Liver (tissue), 10 donors: ENCODE measurements at places on chromosomes 7 and 10. TPM values are rescaled to one million over a fixed set of nuclear protein-coding genes. Genes with fewer than 3 reads are reported as not detected.

DNA sequence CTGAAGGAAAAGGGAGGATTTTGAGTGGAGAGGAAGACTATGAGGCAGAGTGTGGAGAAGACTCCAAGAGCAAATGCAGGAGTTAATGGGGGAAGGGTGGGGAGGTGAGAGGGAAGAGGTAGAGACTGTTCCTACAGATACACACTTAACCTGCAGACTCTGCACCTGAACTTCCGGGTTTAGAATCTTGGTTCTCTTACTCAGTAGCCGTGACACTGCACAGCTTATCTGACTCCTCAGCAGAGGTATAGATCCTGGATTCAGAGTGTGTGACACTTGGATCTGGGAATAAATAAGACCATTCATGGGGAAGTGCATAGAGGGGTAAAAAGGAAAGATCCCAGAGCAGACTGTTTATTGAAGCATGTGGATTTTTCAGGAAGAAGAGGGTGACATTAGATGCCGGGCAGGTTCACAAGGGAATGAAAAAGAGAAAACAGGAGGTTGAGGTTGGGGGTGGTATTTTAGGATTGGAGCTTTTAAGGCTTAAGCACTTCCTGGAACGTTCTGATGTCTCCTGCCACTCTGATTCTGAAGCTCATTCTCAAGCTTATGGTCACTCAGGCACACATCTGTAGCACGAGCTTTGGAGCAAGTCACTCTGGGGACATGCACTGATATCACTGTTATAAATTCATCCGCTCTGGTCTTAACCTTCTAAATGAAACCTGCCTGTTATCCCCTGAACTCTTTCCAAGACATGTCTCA is 5.7 kb upstream of the ZC3HAV1L start:
- peaks cover 9% of the 10 kb centered on the region for H3K36me3 ChIP-seq
- no peak for DNase-seq
- no peaks in the 10 kb centered on the region for H3K4me1 ChIP-seq
- no peak overlapping the region for H3K27ac ChIP-seq
- no peak overlapping the region for H3K4me3 ChIP-seq

Gene ANKRD61
- not detected for total RNA-seq

Gene CCDC6
- total RNA-seq = 14.3 TPM

DNA sequence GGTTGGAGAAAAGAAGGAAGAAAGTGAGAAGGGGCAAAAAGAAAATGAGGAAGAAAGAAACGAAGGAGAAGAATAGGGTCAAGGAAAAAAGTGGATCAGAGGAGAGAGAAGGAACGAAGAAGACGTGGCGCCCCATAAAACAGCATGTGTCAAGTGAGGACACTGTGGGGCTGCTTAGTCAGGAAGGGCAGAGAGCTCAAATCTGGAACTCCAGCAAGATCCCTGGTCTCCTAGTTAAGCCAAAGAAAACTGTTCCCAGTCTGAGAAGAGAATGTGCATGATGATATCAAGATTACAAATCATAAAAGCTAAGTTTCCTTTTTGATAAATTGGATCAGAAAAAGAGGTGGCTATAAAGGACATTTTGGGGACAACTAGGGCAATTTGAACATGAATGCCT is 33.0 kb downstream of the CREB3L2 start:
- H3K4me1 ChIP-seq = peaks cover 17% of the 10 kb centered on the region
- H3K4me3 ChIP-seq = no peak overlapping the region
- DNase-seq = no peak
- no peak overlapping the region for H3K27ac ChIP-seq
- no peaks in the 10 kb centered on the region for H3K36me3 ChIP-seq

Gene NACAD
- 0.09 TPM for total RNA-seq

Gene VPS37D
- total RNA-seq = 0.98 TPM

DNA sequence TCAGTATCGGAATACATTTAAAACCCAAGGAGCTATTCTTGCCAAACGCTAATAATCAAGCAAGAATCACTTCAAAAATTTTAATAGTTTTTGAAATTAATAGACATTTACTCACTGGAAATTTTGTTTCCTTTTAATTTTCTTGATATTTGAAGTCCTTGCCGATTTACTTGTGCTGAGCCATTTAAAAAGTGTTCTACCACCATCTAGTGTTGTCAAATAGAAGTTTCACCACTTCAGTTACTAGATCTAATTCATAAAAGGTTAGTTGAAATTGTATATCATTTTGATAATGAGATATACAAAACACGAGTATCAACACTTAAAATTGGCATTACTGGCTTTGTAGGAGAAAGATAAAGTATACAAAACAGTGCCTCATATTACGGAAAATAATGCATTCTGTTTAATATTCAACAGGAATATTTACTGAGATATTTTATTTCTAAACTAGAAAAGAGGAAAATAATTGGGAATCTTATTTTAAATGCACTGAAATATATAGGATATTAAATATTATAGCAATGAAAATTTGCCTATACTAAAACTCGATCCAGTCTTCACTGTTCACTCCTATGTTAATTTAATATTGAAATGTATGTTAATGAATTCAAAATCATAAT is 664.8 kb upstream of the SEMA3D start:
- H3K27ac ChIP-seq = no peak overlapping the region
- H3K4me3 ChIP-seq = no peak overlapping the region
- DNase-seq = no peak
- no peaks in the 10 kb centered on the region for H3K4me1 ChIP-seq

Gene OGDHL
- 67.9 TPM for total RNA-seq

DNA sequence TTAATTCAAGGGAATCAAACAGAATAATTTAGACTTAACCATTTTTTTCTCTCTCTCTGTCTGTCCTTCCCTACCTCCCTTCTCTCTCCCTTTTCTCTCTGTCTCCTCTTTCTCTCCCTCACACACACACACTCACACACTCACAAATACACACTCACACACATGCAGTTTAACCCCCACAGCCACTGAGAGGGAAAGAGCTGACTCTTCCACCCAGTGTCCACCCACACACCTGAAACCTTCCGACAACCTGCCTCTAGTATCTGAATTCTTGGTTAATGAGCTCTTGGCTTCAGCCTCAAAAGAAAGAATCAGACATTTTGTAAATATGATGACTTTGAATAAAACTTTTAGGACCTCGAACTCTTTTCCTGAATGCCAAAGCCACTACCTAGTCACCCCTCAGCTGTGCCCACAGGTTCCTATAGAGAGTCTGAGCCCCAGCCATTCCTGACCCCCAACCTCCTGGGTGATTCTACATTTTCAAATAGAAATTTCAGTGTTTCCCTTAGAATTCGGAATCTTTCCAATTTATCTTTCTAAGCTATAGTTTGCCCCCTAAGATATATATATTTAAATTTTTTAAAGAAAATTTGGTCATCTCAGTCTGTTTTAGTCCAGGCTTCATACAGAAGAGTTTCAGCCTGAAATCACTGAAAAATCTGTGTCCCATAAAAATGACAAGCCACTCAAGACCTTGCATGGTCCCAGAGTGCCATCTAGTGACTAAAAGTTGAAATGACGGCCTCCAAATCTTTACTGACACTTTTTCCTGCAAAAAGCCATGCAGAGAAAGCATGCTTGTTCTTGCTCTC is 202.8 kb downstream of the IPMK start:
- no peaks in the 10 kb centered on the region for H3K27me3 ChIP-seq
- no peaks in the 10 kb centered on the region for H3K36me3 ChIP-seq
- H3K4me1 ChIP-seq = no peaks in the 10 kb centered on the region
- DNase-seq = peak; percentile 37
- no peak overlapping the region for H3K4me3 ChIP-seq

GRCh38 chr10:90872648-90873020 is 860 bp downstream of the RPP30 start:
- peaks cover 11% of the 10 kb centered on the region for H3K4me1 ChIP-seq
- H3K27me3 ChIP-seq = no peaks in the 10 kb centered on the region
- no peak for DNase-seq
- H3K27ac ChIP-seq = no peak overlapping the region
- H3K36me3 ChIP-seq = peaks cover 10% of the 10 kb centered on the region

DNA sequence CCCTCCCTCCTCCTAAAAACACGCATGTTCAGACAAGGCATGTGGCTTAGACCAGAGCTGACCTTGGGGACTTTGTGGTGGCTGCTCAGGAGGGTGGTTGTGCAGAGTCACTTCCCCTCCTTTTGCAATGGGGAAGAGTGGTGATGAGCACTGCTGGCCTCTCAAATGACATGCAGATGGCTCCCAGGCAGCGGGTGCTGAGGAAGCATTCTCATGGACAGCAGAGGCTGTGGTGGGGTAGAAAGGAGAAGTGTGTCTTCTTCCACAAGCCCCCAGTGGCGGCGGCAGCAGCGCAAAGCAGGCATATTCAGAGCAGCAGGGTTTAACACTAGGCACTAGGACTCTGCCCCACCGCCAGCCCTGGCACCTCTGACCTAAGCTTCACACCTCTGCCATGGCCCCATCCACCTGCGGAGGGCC is 105.9 kb upstream of the ANLN start:
- no peak for DNase-seq
- peaks cover 3% of the 10 kb centered on the region for H3K36me3 ChIP-seq
- peak overlapping the region; percentile 6 for H3K27ac ChIP-seq
- H3K27me3 ChIP-seq = no peaks in the 10 kb centered on the region
- no peak overlapping the region for H3K4me3 ChIP-seq

DNA sequence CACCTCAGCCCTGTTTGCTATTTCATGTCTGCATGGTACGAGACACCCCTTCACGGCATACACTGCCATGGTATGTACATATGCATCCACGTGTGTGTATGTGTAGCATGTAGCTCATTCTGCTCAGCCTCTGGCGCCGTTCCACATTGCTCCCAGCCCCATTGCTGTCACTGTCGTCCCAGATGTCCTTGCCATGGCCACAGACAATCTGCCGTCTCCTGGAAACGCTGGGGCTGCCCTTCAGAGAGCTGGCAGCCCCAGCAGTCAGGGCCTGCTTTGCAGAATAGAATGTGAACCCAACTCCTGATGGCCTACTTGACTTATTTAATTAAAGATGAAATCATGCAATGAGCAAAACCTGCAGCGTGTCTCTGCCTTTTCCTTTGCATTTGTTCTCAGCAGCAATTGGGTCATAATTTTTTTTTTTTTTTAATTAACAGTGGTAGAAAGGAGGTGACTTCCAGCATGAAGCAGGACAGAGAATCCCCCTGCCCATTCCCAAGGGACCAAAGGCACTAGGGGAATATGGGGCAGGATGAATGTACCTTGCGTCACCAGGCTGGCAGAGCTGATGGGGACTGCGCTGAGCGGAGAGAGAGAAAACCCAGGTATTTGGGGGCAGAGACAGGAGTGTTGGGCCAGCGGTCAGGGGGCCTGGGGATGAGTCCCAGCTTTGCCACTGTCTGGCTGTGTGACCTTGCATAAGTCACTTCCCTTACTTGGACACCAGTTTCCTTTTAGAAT is 49.2 kb downstream of the CHST3 start:
- H3K4me3 ChIP-seq = no peak overlapping the region
- no peaks in the 10 kb centered on the region for H3K27me3 ChIP-seq
- no peaks in the 10 kb centered on the region for H3K36me3 ChIP-seq
- H3K4me1 ChIP-seq = no peaks in the 10 kb centered on the region
- H3K27ac ChIP-seq = no peak overlapping the region

GRCh38 chr7:20647908-20648776 is 32.7 kb downstream of the ABCB5 start:
- DNase-seq = peak; percentile 41
- no peak overlapping the region for H3K4me3 ChIP-seq
- no peak overlapping the region for H3K27ac ChIP-seq
- peaks cover 4% of the 10 kb centered on the region for H3K27me3 ChIP-seq
- no peaks in the 10 kb centered on the region for H3K36me3 ChIP-seq

DNA sequence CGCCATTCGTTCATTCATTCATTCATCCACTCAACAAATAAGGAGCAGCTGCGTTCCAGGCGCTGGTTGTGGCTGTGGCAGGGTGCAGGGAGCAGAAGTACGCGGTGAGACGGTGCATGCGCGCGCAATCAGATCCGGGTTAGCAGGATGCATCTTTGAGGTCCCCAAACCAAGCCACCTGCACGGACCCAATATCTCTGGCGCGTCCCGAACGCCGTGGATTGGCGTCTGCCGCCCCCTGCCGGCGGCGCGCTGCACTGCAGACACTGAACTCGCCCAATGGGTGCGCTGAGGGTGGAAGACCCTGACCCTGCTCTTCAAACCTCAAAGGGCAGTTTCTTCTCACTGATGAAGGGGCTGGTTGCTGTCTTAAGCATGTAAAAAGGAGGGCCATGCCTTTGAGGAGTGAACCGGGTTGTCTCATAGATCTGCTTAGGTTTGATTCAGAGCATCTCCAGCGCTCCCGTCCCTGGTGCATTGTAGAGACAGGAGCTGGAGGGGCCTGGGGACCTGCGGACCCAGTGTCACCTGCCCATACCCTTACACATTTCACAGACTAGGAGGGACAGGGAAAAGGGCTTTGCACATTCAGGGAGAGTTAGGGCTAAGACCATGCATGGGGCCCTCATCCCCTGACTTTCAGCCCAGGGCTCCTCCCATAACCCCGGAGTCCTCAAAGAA is 102.5 kb downstream of the RAMP3 start:
- DNase-seq = peak; percentile 86
- H3K27ac ChIP-seq = no peak overlapping the region
- no peaks in the 10 kb centered on the region for H3K27me3 ChIP-seq
- no peaks in the 10 kb centered on the region for H3K36me3 ChIP-seq
- H3K4me3 ChIP-seq = no peak overlapping the region
- H3K4me1 ChIP-seq = no peaks in the 10 kb centered on the region

Gene ANLN
- total RNA-seq = 27.0 TPM

Gene PIK3AP1
- 137 TPM for total RNA-seq

Gene SVOPL
- not detected for total RNA-seq

DNA sequence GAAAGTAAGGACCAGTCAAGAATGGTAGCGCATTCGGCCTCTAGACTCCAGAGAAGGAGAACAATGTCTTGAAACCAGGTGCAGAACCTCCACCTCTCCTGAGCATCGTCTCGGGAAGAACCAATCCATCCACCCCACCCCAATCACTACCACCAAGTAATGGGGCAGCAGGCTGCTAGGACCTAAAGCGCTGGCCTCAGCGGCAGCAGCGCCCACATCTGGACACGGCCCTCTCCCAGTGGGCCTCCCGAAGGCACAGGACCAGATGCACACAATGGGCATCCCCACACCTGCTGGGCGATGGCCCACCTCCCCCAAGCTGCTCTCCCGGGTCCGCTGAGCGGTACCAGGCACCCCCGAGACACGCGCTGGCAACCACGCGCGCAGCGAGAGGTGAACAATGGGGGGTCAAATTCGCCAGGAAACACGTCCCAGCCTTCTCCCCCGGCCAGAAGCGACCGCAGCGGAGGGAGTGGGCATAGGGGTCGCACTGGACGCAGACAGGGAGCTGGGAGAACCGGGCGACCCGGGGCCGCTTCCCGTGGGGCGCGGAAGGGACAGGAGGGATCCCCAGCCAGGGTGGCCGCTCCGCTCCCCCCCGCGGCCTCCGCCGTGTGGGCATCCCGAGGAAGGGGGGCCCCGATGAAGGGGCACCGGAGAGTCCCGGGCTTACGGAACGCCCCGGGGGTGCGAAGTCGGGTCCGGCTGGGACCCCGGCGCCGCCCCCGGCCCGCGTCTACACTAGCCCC is 506 bp downstream of the CTTNBP2 start:
- peak overlapping the region; percentile 57 for H3K4me3 ChIP-seq
- H3K4me1 ChIP-seq = peaks cover 2% of the 10 kb centered on the region
- H3K27ac ChIP-seq = no peak overlapping the region
- H3K27me3 ChIP-seq = no peaks in the 10 kb centered on the region
- no peaks in the 10 kb centered on the region for H3K36me3 ChIP-seq
